ENCODE measurements at places on chromosomes 5 and 9. TPM values are rescaled to one million over a fixed set of nuclear protein-coding genes. Genes with fewer than 3 reads are reported as not detected.

Gene CCL27
- polyA plus RNA-seq = not detected

Gene ADGRD2
- not detected for polyA plus RNA-seq

Gene CARD6
- 2.1 TPM for polyA plus RNA-seq

Gene C9orf153
- not detected for polyA plus RNA-seq

Measured in naive B cell (primary cell).